Gastrocnemius medialis (tissue), 4 donors: ENCODE measurements at places on chromosomes 7 and 10. TPM values are rescaled to one million over a fixed set of nuclear protein-coding genes. Genes with fewer than 3 reads are reported as not detected.

DENND2A gene
- 2.6 TPM for total RNA-seq

ZNF775 gene
- 3.1 TPM for total RNA-seq

CALN1 gene
- total RNA-seq = not detected

VDAC2 gene
- total RNA-seq = 261 TPM

NEBL gene
- 2.5 TPM for total RNA-seq

TMEM196 gene
- not detected for total RNA-seq

MOGAT3 gene
- not detected for total RNA-seq

SCRN1 gene
- total RNA-seq = 3.8 TPM

ASB4 gene
- total RNA-seq = 1.4 TPM

HSPA12A gene
- 6.0 TPM for total RNA-seq

OR2A42 gene
- not detected for total RNA-seq

STEAP1B gene
- 1.7 TPM for total RNA-seq

NODAL gene
- total RNA-seq = not detected

BAG3 gene
- total RNA-seq = 392 TPM

NOM1 gene
- total RNA-seq = 12.9 TPM

OR6V1 gene
- total RNA-seq = not detected

NPS gene
- not detected for total RNA-seq

NPSR1 gene
- not detected for total RNA-seq

ZNF425 gene
- total RNA-seq = 1.2 TPM

EIF4H gene
- total RNA-seq = 430 TPM

GNG11 gene
- total RNA-seq = 7.6 TPM

VAX1 gene
- total RNA-seq = not detected

ACTL6B gene
- not detected for total RNA-seq

MYL10 gene
- not detected for total RNA-seq

ADAM8 gene
- 0.90 TPM for total RNA-seq
